ENCODE measurements at places on chromosomes 16 and 17.

GRCh38 chr16:3074860-3075522 lies 9.6 kb downstream of the IL32 start:
- peak; percentile 79 for DNase-seq

- DNase-seq: no peak
These were observed 35.7 kb downstream of the GSE1 start for GRCh38 chr16:85648805-85649204.

GRCh38 chr17:75010683-75011400 lies 1.6 kb upstream of the MRPL58 start:
- DNase-seq: peak; percentile 13

GRCh38 chr17:45852535-45853297 lies 8.0 kb downstream of the SPPL2C start:
- DNase-seq: peak; percentile 26

GRCh38 chr16:19784183-19784736 lies 66.2 kb downstream of the IQCK start:
- DNase-seq: no peak

DNA sequence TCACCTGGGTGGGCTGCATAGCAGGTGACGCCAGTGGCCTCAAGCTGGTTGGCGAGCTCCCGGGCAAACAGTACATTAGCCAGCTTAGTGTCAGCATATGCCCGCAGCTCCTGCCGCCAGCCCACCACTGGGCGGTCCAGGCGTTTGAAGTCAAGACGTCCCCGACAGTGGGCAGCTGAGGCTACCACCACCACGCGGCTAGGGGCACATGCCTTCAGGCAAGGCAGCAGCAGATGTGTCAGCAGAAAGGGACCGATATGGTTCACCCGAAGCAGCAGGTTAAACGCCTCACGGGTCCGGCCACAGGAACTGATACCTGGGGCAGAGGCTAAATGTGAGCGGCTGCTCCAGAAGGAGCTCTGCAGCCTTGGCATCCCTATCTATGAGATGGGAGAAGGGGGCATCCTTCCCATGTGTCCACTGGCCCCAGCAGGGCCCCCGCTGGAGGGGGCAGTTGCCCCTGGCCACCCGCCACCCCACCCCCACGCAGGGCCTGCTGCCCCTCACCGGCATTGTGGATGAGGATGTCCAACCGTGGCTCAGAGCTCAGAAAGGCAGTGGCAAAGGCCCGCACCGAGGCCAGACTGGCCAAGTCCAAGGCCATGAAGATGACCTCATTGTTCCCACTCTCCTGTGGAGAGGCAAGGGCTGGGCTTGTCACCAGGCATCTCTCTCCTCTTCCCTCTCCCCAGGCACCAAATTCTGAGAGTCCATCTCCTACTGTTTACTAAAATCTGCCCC lies 1.7 kb downstream of the DHRS13 start:
- DNase-seq: no peak

DNA sequence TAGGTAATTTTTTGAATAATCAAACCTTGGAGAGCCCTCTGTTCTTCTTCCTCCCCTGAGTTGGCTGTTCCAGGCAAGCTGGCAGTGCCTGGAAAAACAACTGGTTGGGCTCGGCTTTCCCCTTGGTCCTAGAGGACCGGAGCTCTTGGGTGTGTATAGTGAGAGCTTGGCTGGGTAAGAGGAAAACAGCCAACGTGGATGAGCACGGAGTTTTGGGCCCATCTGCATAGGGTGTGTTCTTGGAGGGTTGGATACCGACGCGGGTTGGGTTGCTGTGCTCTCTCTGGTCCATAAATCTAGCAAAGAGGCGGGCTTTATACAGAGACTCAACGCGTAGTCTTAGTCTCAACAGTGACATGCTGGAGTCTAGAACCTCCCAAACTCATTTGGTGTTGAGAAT lies 23.2 kb downstream of the ITGB3 start:
- no peak for DNase-seq

DNA sequence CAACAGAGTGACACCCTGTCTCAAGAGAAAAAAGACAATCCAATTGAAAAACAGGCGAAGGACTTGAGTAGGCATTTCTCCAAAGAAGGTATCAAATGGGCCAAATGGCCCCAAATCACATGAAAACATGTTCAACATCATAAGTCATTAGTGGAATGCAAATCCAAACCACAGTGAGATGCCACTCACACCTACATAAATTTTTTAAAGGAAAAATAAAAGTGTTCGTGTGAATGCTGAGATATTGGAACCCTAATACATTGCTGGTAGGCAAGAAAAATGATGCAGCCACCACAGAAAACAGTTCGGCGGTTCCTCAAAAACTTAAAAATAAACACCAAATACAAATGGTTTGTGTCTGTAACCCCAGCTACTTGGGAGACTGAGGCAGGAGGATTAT lies 45.2 kb downstream of the PIGL start:
- no peak for DNase-seq

GRCh38 chr17:73932216-73932749 lies 271.2 kb upstream of the RPL38 start:
- DNase-seq: no peak

GRCh38 chr16:75385507-75386152 lies 47.7 kb downstream of the CFDP1 start:
- DNase-seq: peak; percentile 67

GRCh38 chr17:79290726-79291125 lies 216.1 kb downstream of the ENGASE start:
- no peak for DNase-seq

DNA sequence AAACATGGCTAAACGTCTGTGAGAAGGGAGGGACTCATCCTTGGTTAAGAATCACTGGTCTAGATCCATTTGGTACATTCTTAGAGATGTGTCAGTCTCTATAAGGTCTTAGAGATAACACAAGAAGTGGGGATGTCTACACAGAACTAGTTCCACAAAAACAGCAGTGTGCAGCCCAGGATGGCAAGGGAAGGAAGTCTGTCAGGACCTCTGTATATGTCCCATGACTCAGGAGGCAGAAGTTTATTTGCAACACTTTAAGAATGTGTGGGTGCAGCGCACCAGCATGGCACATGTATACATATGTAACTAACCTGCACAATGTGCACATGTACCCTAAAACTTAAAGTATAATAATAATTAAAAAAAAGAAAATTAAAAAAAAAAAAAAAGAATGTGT lies 548.5 kb upstream of the SOX9 start:
- DNase-seq: no peak

DNA sequence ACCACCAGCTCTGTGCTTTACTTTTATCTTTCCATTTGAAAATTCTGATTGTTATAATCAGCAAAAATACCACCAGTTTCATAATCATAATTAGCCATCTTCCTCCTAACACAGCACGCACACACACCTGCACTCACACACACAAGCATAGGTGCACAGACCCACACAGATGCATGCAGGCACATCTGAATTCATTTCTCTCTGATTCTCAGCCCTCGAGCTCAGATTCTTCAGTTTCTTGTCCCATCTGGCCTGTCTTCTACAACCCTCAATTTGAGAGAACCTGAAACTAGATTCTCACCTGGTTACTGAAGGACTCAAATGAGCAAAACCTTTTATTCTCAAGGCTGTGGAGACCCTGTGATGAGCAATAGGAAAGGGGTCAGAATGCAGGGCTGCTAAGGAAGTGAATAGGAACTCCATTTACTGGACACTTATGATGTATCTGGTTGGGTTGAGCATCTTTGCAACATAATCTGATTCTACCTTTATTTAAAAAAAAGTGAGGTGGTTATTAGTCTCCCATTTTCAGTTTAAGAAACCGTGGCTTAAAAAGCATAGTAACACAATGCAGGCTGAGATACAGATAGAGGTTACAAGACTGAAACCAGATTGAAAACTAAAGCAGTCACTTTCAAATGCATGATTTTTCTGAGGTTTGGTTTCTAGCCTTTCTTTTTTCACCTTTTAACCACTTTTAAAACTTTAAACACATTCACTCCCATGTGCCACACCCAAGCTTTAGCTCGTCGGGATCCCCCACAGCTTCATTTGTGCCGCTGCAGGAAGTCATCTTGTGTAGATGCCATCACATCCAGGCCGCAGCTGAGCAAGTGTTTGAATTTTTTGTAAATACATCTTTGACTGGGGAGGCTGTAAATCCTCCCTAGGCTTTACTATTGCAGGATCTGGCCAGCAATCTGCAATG lies 9.4 kb downstream of the KRT33A start:
- DNase-seq: no peak

GRCh38 chr17:27743281-27743885 lies 56.9 kb downstream of the NOS2 start:
- peak; percentile 81 for DNase-seq

DNA sequence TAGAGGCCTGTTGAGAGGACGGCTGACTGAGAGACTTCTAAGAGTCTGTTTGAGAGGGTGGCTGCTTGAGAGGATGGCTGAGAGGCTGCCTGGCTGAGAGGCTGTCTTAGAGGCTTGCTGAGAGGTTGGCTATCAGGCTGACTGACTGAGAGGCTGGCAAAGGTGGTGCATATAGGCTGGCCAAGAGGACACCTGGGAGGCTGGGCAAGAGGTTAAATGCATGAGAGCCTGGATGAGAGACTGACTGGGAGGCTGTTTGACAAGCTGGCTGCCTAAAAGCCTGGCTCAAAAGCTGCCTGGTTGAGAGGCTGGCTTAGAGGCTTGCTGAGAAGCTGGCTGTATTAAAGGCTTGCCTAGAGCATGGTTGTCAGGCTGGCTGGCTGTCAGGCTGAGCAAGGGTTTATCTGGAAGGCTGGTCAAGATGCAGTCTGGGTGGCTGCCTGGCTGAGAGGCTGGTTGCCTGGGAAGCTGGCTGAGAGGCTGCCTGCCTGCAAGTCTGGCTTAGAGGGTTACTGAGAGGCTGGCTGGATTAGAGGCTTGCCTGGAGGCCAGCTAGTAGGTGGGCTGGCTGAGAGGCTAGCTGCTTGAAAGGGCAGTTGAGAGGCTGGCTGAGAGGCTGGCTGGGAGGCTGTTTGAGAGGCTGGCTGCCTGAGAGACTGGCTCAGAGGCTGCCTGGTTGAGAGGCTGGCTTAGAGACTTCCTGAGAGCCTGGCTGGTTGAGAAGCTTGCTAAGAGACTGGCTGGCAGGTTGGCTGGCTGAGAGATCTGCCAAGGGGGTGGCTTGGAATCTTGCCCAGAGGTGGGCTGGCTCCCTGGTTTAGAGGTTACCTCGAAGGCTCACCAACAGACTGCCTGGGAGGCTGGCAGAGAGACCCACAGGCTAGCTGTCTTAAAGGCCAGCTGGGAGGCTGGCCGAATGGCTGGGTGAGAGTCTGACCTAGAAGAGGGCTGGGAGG lies 38.3 kb upstream of the ACSM2B start:
- DNase-seq: no peak

GRCh38 chr17:18142417-18142816 lies 33.9 kb downstream of the MYO15A start:
- DNase-seq: no peak

DNA sequence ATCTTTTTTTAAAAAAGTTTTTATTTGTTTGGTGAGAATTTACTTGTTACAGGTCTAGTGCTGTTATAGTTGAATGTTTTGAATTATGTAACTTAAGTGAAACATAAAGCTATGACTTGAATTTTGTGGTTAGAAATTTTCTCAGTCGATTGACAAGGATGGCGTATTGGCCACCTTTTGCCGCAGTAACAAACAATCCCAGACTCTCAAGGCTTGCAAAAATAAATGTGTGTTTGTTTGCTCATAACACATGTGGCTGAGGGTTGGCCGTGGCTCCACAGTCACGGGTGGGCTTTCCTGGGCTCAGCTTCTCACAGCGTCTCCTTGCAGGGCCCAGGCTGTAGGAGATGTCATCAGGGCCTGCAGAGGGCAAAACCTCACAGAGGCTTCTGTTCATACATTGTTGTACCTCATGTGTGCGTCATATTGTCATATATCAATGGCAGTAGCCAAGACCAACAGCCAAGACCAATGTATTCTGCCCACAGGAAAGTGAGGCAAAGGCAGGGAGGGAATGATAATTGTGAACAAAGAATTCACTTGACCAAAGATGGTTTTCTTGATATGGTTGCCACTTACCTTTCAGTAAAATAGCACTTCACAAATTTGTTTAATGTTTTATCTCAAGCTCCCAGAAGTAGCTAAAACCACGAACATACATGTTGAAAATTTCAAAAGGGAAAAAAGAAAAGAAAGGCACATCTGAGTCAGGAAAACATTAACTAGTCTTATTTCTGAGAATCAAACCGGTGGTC lies 93.5 kb downstream of the WWOX start:
- DNase-seq: no peak

DNA sequence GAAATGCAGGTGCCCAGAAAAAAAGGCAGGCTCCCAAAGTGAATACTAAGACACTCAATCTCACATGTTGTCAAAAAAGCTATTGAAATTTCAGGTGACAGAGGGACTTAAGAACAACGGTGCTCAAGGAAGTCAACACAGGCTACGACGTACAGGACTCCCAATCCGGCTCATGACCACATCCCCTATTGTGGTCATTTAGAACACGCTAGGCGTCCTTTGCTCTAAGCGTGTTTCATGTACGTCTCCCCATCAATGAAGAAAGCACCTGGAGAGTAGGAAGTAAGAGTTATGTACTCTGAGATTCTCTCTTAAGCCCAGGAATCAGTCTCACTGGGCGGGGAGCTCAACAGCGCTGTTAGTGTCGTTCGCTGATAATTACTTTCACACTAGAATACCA lies 94.1 kb downstream of the MRM3 start:
- peak; percentile 53 for DNase-seq

GRCh38 chr17:56026915-56027314 lies 126.4 kb upstream of the ANKFN1 start:
- no peak for DNase-seq

- DNase-seq: peak; percentile 68
These were observed 217.8 kb upstream of the GSE1 start for GRCh38 chr16:85395207-85395912.

- peak; percentile 56 for DNase-seq
These were observed 71.9 kb upstream of the NOG start for GRCh38 chr17:56521414-56522141.

- peak; percentile 65 for DNase-seq
These were observed 1.2 kb downstream of the SRR start for GRCh38 chr17:2304931-2305330.

DNA sequence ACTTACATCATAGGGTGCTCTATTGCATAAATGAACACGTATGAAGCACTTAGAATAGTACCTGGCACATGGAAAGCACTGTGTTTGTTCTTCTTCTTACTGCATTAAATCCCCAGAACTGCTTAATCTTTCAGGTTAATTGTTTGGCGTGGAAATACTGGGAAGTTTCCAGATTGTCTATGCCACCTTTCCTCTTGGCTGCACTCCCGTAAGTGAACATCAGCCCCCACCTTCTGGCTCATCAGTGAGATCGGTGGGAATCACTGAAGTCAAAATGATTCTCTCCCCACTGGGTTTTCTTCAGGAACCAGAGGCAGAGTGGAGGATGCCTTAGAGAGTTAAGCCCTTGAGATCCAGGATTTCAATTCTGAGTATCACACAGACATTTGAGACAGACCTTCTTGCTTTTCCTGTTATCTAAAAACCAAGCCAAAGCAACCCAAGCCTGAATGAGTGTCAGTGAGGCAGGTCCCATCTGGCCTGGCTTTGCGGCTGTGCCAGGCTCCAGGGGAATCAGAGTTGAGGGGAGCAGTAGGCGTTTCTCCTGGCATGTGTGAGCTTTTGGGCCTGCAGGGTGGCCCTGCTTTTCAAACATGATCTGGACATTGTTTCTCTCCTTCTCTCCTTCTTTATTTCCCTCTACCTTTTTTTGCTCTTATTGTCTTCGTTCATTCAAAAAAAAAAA lies 59.1 kb downstream of the OTOA start:
- no peak for DNase-seq

GRCh38 chr17:3935825-3936355 lies 19.6 kb upstream of the P2RX1 start:
- no peak for DNase-seq

GRCh38 chr17:64161380-64162176 lies 31.6 kb upstream of the ERN1 start:
- no peak for DNase-seq
